ENCODE measurements at places on chromosomes 1 and 21.

DNA sequence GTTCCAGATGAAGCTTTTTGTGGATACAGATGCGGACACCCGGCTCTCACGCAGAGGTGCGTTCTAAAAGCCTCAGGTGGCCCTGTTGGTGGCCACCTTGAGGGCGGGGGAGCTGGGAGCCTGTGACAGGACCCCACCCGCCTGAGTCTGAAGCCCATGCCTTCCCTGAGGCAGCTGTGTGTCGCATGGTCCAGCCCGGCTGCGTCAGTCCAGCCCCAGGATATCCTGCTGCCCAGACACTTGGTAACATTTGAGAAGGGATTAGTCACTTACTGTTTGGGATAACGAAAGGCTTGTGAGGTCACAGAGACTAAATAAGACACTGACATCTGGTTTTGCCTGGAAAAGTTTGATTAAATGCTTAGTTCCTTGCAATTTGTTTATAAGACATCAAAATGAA is 68.9 kb downstream of the UCK2 start:
- DNase-seq: peak; percentile 80

GRCh38 chr1:30283199-30283962 is 440.0 kb downstream of the MATN1 start:
- DNase-seq: no peak

- DNase-seq: peak; percentile 10
These were observed 178.8 kb upstream of the NFIA start for GRCh38 chr1:60903591-60903990.

DNA sequence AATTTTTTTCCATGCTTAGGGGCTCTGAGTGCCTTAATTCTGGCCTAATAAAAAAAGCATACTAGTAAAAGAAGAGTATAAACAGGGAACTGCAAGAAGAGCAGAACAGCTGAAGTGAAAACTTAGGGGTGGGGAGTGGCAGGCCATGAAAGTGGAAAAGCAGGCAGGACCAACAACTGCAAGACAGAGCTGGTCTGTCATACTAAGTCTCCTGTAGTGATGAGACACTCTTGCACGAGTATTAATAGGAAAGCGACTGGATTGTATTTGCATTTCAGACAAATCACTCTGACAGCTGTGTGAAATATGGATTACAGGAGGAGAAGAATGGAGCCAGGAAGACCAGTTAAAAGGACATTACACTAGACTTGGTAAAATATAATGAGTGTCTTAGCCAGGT is 449.9 kb downstream of the NUF2 start:
- DNase-seq: no peak

DNA sequence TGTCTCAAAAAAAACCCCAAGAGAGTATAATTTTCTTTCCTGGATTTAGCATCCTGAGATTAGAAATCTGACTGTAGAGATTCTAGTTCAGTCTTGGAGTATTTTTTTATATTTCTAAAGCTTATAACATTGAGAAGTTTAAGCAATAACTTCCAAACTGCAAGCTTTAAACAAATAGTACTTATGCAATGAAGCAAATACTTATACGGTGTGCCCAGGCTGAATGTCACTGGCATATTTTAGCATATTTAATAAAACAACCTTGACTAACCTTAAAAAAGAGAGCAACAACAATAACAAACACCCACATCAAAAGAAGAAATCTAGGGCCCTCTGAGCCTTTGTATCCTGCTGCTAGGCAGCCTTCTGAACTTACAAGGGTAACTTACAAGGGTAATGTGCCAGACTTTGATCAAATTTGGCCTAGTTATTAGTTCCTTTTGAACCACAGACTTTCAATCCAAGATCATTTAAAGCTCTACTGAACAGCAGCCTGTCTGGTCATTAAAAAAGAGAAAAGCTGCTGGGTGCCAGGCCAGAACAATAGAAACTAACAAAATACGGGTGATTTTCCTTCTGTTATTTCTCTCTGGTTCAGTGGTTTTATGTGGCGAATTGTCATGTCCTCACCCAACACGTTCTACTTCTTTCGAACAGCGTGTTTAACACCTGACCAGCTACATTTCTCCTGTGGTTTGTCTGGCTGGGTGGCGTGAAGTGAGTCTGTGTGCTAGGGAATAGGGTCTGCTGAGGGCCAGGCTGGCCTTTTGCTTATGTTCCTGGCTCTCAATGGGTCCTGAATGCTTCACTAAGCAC is 16.2 kb downstream of the MTOR start:
- DNase-seq: no peak

DNA sequence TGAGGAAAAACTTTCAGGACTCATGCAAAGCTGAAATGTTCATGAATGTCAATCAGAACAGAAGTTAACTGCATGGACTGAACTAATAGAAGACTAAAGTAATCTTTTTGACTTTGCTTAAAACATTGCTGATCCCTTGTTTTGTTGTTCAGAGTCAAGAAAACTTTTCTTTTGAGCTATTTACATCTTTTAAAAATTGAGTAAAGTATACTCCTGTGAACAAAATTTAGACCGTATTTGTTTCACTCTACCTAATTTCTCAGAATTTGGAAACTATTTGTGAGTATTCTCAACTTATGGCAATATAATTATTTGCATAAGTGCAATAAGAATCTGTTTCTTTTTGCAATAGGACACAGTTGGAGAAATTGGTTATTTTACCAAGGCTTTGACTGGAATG is 41.1 kb downstream of the INPP5B start:
- no peak for DNase-seq

DNA sequence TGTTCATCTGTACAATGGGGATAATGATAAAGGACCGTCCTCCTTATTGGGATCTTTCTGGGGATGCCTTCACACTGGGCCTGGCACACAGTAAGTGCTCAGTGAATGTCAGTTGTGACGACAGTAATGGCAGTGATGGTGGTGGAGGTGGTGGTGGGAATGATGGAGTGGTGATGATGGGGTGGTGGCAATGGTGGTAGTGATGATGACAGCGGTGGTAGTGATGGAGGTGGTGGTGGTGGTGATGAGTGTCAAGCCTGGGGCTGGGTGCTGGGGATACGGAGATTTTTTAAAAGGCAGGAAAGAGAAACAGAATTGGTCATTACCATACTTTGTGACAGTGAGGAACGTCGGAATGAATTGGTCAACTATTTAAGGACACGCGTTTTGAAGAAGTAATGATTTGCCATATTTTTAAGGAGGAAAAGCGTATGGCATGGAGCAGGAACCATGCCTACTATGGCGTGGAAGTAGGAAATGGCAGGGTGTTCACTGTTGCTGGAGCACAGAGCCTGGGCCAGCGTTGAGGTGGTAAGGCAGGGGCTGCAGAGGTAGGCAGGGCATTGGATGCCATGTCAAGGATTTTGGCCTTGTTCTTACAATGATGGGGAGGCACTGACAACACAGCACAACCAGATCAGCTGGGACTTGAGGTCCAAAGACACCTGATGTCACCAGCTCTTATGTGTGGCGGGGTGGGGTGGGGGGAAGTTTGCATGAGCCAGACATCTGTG is 128.7 kb downstream of the ACTL8 start:
- no peak for DNase-seq

DNA sequence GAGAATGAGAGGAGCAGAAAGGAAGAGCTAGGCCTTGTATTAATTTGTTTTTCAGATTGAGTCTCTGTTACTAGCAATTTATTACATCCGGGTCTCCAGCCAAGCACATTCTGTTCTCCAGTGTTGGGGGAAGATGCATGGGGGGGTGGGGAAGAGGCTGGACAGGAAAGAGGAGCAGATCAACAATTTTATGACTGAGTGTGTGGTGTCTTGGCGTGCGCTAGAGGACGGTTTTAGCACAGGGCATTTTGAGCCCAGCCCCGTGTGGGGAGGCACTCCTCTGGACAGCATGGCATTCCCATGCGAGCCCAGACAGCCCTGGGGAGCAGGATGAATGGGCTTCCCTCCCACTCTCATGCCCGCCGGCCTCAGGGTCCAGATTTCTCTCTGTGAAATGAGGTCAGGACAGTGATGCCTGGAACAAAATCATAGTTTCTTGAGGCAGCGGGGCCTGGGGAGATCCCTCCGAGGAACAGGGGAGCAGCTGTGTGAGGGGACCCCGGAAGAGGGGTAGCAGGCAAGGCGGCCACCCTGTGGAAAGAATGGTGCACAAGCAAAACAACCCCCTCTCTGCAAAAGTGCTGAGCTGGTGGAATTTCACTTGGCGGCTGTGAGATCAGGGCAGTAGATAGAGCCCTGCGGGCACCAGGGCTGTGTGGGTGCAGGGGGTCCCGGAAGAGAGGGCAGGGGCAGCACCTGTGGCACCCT is 16.3 kb downstream of the SOX13 start:
- DNase-seq: no peak

GRCh38 chr1:24186031-24186710 is 918 bp downstream of the IFNLR1 start:
- DNase-seq: no peak

- DNase-seq: no peak
These were observed 615.4 kb downstream of the AGBL4 start for GRCh38 chr1:49408346-49408745.

DNA sequence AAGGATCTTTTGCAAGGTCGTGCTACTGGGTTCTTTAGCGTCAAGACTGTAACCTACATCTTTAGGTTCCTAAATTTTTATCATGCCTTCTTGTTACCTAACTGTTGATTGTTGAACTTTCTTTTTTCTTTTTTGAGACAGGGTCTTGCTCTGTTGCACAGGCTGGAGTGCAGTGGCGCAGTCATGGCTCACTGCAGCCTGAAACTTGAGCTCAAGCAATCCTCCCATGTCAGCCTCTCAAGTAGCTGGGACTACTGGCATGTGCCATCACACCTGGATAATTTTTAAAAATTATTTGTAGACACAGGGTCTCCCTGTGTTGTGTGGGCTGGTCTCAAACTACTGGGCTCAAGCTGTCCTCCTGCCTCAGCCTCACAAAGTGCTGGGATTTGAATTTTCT is 52.9 kb downstream of the NFIA start:
- no peak for DNase-seq

DNA sequence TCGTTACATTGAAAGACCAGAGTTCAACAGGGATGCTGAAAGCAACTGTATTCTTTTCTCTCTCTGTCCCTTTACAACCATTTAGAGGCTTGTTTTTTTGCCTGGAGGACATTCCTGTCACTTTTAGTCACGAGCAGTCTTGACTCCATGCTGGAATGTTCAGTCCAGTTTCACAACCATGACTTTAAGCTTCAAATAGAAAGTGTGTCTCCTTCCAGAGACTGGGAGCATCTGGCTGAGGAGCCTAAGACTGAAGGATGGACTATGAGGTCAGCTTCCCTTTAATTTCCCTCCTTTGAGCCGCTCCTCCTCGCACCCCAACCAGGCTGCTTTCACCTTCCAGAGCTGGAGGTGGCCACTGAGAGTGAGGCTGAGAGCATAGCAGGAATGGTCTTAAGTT is 10.5 kb upstream of the RYR2 start:
- DNase-seq: no peak

GRCh38 chr1:210332719-210333398 is 4.2 kb downstream of the HHAT start:
- DNase-seq: no peak

DNA sequence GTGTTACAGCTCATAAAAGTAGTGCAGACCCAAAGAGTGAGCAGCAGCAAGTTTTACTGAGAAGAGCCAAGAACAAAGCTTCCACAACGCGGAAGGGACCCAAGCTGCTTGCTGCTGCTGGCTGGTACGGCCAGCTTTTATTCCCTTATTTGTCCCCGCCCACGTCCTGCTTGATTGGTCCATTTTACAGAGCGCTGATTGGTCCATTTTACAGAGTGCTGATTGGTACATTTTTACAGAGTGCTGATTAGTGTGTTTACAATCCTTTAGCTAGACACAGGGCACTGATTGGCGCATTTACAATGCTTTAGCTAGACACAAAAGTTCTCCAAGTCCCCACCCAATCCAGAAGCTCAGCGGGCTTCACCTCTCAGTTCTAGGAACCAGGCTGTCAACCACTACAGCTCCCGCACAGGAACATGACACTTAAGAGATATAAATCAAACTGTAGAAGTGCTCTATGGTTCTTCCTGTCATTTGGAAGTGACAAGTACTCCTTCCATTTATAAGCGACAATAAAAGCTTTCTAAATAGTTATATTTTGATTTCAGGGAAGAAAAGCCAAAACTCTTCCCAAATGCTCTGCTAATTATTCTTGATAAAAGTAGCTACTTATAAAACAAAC is 28.5 kb downstream of the RNF115 start:
- no peak for DNase-seq

DNA sequence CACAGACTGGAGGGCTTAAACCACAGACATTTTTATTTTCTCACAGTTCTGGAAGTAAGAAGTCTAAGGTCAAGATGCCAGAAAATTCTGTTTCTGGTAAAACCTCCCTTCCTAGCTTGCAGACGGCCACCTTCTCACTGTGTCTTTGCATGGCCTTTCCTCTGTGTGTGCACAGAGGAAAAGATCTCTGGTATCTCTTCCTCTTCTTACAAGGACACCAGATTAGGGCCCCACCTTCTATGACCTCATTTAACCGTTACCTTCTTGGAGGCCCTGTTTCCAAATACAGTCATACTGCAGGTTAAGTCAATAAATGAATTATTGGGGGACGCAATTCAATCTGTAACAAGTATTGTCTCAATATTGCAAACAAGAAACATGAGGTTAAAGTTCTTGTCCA is 63.0 kb upstream of the PRDX6 start:
- DNase-seq: no peak

DNA sequence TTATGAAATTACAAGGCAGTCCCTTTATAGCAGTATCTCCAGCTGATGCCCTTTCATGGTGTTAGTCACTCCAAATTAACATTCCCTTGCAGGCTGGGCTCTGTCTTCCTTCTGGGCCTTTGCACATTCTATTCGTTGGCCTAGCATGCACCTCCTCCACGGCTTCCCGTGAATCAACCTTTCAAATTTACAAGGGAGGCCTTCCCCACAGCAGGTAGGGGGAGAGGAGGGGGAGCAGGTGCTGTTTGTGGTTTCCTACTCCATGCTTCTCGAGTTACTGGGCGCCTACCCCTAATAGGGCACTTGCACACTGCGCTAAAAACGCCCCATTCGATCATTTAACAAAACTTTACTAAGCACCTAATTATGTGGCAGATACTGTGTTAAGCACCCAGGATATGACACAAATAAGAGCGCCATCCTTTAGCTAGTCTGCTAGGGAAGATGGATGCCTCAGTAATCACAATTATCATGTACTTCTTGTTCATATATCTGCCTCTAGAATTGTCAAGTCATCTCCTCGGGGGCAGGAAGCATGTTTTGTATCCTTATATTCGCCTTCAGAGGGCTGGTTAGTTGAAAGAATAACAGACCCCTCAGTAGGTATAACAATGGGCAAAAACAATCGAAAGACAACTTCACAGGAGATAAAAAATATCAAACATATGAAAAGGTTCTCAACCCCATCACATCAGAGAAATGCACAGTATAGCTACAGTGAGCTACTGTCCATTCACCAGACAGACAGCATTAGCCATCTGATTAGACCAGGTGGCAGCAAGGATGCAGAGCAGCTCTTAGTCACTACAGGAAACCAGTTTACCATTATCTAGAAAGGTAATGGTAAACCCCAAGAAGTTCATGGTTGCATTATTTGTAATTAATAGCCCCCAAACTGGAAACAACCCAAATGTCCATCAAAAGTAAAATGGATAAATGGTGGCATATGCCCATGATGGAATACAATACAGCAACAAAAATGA is 1.7 kb upstream of the ADAR start:
- DNase-seq: no peak

- no peak for DNase-seq
These were observed 6.7 kb upstream of the SAMD11 start for GRCh38 chr1:917076-917459.
